ENCODE measurements at places on chromosomes 5 and 9.
A peak's percentile ranks its signal among the peaks of the same experiment; 100 is the strongest.

DNA sequence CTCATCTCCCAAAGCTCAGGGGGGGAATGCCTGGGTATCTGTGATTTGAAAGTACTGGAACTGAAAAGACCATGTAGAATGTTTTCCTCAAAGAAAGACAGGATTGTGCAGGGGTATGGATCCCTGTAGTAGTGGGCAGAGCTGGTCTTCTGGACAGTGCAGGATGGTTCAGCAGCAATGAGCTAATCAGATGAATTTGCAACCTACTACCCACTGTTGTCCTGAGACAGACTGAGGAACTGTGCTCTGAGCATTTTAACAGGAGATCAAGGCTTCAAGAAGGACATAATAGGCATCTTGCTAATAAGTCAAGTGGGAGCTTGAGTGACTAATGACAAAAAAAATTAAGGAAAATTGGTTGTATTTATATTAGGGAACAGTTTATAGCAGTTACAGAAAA, 61.7 kb downstream of the FYB1 start:
- DNase-seq = no peak

DNA sequence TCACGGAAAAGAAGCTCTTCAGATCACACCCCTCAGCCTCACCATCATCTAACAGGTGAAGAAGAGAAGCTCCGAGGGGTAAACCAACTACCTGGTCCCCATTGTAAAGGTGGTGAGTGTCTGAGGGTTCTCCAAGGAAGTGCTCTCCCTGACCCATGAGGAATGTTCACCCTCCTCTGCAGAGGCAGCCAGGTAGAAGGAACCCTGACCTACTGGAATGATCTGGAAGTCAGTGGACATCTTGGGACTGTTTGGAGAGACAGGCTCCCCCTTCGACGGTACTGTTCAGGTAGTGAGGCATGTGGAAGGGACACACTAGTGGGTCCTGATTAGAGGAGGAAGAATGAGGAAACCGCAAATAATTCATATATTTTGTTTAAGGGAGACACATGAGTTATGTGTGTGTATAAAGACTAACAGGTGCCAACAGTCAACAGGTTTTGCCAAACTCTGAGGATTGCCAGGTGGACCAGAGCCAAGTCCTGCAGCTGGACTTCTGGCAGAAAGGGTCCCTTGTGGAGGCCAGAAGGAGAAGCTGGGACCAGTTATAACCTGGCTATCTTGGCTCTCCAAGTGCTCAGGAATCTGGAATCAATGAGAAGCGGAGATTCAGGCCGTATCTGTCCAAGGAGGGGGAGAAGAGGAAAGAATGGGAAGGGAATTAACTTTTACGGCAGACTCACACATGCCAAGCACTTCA, 3.0 kb upstream of the ZBTB34 start:
- no peak for DNase-seq

GRCh38 chr5:111235635-111236034, 11.5 kb downstream of the CAMK4 start:
- no peak for DNase-seq

- DNase-seq = no peak
These were observed 59.2 kb downstream of the AP3B1 start for GRCh38 chr5:78235289-78235688.

DNA sequence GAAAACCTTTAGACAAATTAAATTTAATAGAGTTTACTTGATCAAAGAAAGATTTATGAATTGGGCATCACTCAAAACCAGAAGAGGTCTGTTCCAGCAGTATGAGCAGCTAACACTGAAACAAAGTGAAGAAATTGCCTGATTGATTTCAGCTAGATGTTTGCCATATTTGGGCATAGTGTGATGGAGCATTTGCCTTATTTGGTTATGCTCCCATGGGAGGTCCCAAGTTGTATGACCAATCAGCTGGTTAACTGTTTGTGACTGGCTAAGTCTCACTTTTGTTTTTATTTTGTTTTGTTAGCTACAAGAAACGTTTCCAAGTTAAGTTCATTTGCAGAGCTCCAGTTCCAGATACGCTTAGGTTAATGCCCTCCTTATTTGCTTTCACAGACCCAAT, 53.3 kb upstream of the LMNB1 start:
- DNase-seq = no peak

DNA sequence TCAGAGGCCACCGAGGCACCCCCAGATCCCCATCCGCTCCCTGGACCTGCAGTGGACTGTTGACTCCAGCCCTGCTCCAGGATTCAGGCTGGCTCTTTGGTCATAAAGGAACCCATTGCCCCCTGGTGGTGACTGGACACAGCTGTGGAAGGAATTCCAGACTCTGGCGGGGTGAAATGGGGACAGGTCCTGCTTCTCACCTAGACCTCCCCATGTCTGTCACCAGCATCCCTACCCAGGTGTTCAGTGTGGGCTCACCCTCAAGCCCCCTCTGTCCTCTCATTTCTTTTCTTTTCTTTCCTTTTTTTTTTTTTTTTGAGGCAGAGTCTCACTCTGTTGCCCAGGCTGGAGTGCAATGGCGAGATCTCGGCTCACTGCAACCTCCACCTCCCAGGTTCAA, 25.5 kb upstream of the STXBP1 start:
- DNase-seq = peak; percentile 73

GRCh38 chr5:132674671-132675506, 1.1 kb downstream of the IL4 start:
- no peak for DNase-seq

GRCh38 chr5:115812372-115812771, 4.1 kb downstream of the CDO1 start:
- DNase-seq = no peak

GRCh38 chr9:104841601-104842141, 77.7 kb downstream of the NIPSNAP3B start:
- DNase-seq = no peak

- no peak for DNase-seq
These were observed 104.0 kb upstream of the DMRTA1 start for GRCh38 chr9:22342491-22343217.

DNA sequence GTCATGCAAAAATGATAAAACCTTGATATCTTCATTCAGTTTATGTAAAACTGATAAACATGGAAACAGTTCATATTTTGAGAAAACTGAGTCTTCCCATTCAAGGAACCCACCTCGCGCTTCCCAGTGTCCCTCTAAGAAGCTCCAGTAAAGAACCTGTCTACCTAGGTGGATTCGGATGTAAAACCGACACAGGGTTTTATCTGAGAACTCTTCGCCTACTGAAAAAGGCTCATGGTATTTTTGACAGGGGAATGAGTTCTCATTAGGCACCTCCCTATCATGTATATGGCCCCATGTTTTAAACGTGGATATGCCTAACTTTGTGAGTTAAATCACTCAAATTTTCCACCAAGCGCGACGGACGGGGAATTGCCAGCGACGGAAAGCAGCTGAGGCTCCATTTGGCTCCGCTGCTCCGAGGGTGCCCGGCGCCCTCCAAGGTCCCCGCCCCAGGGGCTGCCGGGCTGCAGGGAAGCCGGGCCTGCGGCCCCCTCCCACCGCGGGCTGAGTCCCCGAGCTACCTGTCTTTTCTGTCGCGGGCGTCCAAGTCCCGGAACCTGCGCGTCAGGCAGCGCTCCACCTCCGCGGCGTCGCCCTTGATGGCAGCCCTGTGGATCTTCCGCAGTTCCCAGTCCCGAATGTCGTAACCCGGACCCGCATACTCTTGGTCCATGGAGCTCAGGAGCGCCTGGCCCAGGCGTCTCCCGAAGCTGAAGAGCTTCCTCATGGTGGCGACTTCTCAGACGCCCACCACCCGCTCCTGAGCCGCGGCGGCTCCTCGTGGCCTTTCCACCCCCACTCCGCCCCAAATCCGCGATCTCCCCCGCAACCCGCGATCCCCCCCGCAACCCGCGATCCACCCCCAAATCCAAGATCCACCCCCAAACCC, 594 bp downstream of the ANKRD18A start:
- DNase-seq = no peak

GRCh38 chr9:117444501-117444900, 29.6 kb upstream of the ASTN2 start:
- no peak for DNase-seq

- DNase-seq = no peak
These were observed 9.6 kb upstream of the PLPP1 start for GRCh38 chr5:55544341-55544740.

DNA sequence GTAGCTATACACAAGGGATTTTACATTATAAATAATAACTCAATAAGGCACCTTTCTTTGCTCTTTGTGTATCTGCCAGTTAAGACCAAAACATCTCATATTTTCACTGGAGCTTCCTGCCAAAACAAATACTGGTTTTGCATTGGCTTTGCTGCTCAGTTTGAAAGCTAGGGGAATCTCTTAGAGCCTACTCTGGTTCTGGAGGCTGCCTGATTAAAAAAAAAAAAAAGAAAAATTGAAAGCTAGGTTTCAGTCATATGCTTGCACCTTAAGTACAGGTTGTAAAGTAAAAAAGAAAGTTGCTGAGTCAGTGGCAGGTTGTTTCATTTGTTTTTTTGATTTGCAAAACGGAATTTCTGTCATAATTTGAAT, 2.3 kb downstream of the DENND4C start:
- DNase-seq = no peak

DNA sequence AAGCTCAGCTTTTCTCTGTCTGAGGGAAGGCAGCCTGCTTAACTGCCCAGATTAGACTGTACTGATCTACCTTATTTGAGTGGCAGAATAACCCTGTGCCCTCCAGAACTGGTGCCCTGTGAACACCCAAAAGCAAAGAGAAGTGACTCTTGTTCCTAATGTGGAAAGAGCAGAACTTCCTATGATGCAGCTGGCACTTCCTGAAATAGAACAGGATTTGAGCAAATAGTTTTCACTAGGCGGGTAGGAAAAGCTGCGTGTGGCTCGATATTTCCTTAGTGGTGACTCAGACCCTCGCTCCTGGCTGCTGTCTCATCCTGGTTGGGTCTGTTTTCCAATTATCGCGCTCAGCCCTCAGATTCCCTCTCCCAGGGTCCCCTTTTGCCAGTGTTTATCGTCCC, 89.9 kb downstream of the SH3TC2 start:
- DNase-seq = no peak

DNA sequence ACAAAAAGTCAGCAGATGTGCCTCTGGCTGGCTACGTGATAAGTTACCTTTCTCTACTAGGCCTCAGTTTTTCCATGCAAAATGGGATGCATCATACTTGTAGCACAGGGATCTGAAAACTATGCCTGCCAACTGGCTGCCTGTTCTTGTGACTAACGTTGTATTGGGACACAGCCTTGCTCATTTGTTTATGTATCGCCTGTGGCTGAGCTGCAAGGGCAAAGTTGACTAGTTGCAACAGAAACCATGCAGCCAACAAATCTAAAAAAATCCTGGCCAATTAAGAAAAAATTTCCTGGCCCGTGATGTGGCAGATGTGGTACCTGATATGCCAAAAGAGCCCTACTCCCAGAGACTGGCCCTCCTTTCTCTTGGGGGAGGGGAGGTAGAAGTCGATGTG, 131.3 kb downstream of the SEC61B start:
- no peak for DNase-seq

DNA sequence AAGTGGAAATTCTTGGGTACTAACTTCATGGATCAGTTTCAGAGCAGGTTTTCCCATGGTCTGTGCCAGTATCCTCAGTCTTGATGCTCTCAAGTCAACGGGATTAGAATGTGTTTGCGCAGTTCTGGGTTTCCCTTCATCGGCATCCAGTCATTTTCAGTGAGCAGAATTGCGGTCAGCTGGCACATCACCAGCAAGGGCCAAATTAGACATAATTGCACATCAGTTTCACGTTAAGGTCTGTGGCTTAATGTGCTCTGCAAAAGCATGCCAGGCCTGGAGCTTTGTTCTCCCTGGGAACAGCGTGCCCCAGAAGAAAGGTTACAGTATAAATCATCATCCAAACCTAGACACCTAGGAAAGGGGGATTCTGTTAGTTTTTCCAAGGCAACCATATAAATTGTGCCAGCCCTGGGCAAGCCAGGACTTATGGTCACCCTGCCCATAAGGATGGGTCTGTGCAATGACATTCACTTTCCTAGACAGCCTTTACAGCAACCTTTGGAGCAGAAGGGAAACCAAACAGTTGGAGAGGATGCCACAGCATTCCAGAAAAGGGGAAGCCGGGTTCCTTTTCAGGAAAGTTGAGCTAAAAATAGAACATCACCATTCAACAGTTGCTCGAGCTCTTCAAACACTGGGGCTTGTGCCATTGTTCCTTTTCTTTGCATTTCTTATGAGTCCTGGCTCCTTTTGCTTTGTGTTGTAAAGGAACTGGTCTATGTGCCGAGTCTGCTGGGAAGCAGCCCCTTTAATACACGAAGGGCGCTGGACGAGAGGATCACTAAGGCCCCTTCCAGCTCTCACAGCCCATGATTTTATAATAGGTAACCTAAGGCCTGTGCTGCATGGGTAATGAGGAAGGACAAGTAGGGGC, 23.1 kb downstream of the IQGAP2 start:
- no peak for DNase-seq

DNA sequence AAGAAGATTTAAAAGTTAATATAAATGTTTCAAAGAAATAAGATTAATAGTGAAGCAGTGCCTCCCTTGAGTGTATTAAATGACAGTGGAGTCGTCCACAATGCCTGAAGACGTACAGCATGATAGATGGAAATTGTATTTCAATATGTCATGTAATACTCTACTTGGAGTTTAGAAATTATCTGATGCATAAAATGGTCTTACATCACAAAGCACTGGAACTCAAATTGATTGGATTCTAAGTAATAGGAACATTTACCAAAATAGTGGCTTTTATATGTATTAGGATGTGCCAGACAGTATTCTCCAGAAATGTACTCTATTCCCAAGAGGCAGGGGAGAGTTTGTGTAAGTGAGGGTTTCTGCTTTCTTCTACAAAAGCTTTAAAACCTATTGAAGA, 49.4 kb downstream of the CDH10 start:
- DNase-seq = no peak

- DNase-seq = no peak
These were observed 39.5 kb downstream of the PDE8B start for GRCh38 chr5:77250021-77250420.

GRCh38 chr5:64437496-64437895, 68.3 kb upstream of the RGS7BP start:
- no peak for DNase-seq

DNA sequence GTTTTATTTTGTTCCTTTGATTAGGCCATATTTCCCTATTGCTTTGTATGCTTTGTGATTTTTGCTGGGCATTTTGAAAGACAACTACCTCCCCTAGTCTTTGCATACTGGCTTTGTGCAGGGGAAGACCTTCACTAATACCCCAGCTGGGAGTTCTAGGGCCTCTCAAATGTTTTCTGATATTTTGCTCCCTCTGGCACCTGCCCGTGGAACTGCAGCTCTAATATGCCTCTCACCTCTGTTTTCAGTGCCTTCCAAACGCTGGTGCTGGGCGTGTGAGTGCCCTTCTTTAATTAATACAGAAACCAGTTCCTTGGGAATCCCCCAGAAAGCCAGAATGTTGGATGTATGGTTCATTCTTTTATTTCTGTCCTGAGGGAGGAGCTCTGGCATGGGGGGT, 204.5 kb downstream of the COMMD10 start:
- no peak for DNase-seq

GRCh38 chr5:56025151-56025885, 30.6 kb upstream of the IL6ST start:
- no peak for DNase-seq

GRCh38 chr5:102554728-102555127, 55.9 kb upstream of the SLCO6A1 start:
- DNase-seq = no peak

All from cerebellar nuclear complex (tissue), 1 donor.